ENCODE measurements at places on chromosomes 6 and 20. TPM values are rescaled to one million over a fixed set of nuclear protein-coding genes. Genes with fewer than 3 reads are reported as not detected.
A peak's percentile ranks its signal among the peaks of the same experiment; 100 is the strongest.

- DNase-seq, result no peak
Observed at GRCh38 chr20:49290608-49291191, 12.8 kb upstream of the ZNFX1 start.

GRCh38 chr20:3890398-3890751 lies 1.2 kb downstream of the PANK2 start:
- no peak for DNase-seq

- DNase-seq, result peak; percentile 25
Observed at GRCh38 chr6:170011204-170012036, 260.0 kb downstream of the ERMARD start.

- peak; percentile 88 for DNase-seq
Observed at GRCh38 chr6:28225056-28225834, at the start of gene ZSCAN9. TSS of gene ZSCAN9 (plus strand) at chr6:28225275. CDS start at chr6:28227085, 1,810 bp downstream.

DNA sequence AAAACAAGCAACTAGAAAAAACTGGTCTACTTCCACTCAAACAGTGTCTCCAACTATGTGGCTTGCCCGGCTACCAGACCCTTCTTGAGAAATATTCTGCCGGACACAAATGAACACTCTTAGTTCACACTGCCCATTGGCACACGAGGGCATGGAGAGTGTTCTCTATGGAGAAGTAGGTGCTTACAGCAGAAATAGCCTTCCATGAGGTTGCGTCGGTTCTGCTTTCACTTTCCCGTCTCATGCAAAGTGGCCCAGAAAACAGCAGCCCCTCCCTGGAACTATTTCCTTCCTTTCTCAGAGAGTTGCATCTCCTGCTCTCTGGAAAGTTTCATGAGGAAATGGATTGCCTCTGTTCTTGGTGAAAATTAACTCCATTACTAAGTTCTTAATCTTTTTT lies 9.5 kb upstream of the HLA-DOA start:
- peak; percentile 53 for DNase-seq

The PDYN gene
- not detected for total RNA-seq

The ARG1 gene
- not detected for total RNA-seq

The PACRG gene
- total RNA-seq, result under 0.01 TPM

The SLC22A16 gene
- total RNA-seq, result not detected

The SLC17A1 gene
- total RNA-seq, result not detected

The FAM209B gene
- not detected for total RNA-seq

Data from dermis microvascular lymphatic vessel endothelial cell (primary cell).